ENCODE measurements at places on chromosomes 2 and 18.

GRCh38 chr18:76434452-76434851, 60.6 kb downstream of the ZNF516 start:
- no peak for DNase-seq

GRCh38 chr2:127428815-127429109, 10.5 kb downstream of the PROC start:
- no peak for DNase-seq

DNA sequence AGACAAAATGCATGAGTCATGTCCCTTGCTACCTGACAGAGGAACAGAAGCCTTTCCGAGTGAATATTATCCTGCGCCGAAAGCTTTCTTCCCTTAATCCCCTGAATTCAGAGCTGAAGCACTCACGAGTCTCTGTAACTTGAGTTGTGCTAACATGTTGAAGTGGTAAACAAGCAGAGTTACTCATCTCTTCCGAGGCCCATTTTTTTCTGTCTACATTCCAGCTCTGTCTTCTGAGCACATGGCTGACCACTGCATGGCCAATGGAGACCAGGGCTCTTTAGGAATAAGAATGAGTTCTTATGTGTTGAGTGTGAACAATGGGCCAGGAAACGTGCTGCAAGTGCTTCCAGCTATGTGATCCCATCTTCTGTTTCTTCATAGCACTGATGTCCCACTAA, 73.1 kb upstream of the PID1 start:
- no peak for DNase-seq

DNA sequence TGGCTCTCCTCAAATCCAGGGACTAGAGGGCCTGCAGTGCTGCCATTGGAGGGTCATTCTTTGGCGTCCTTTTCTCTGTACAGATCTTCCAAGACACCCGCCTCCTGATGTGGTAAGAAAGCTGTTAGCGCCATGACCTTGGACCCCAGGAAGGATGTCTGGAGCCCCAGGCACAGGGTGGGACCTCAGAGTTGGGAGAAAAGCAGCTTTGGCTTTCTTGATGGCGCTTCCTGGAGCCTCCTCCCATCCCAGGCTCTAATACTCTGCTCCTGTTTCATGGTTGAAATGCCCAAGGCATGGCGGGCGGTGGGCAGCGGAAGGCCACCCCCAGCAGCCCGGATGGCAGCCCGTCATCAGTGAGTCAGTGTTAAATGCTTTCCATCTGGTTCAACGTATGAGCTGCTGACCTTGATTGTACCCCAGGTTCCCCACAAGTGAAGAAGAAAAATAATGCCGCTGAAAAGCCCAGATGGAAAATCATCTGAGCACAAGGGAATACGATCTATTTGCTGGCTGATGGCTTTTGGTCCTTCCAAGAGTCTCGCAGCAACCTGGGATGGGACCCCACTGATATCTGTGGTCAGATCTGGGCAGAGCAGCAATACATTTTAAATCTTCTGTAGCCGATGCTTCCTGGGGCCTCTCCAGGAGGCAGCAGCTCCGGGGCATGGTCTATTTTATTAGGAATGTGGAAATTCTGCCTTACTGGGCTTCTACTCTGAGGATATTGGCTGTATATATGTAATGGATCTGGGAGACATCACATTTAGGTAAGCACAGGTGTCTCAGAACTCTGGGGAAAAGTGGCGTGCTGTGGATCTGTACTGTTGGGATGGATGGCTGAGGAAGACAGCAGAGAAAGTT, 15.1 kb downstream of the ACKR3 start:
- DNase-seq, result no peak

GRCh38 chr2:49080681-49081080, 73.6 kb downstream of the FSHR start:
- no peak for DNase-seq

DNA sequence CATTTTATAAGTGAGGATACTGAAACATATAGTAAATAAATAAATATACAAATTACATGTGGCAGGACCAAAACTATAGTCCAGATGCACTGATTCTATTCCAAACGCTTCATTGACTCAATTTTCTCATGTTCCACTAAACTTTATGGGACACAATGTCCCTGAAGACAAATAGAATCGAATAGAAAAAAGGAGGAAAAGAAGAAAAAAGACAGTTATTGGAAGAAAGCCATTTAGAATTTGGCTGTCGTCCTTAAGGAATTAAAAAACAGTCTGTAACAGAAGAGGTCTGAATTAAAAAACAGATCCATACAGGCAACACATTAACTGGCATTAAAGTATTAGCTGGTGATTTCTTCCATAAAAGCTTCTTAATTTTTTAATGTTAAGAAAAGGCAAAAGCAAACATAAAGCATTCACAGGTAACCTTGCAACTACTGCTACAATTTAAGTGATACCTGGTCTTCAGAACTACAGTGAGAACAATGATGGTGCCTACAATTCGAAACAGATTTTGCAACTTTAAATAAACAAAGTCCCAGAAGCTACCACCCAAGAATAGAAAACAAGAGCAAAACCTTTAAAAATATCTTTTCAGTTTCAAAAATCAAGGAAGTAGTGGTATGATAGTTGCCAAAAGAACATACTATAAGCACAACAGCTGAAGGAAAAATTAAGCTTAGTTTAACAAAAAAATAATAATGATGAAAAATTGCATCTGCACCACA, 17.4 kb upstream of the CHAC2 start:
- DNase-seq, result no peak

DNA sequence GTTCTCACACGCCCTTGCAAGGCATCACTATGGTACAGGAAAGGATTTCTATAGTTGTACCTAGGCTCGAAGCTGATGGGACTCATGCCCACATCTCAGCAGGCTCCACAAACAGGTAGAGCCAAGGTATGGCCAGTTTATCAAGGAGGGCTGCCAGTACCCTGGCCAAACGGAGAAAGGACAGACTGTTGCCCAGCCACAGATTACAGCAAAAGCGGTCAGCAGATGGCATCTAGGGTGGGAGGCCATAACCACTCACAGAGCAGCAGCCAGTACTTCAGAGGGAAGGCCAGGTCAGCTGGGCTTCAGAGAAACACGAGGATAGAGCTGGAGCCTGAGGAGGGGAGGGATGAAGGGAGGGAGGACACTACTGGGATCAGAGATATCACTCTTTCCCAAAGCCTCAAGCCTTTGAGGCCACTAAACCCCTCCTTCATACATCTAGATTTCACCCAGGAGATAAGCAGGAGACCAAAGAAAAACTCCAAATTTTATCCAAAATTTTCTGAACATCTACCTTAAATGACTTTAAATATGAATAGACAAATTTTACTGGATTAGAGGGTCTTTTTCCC, 904.2 kb upstream of the NXPH2 start:
- no peak for DNase-seq

- no peak for DNase-seq
These were observed 306.1 kb downstream of the ZEB2 start for GRCh38 chr2:144213797-144214196.

DNA sequence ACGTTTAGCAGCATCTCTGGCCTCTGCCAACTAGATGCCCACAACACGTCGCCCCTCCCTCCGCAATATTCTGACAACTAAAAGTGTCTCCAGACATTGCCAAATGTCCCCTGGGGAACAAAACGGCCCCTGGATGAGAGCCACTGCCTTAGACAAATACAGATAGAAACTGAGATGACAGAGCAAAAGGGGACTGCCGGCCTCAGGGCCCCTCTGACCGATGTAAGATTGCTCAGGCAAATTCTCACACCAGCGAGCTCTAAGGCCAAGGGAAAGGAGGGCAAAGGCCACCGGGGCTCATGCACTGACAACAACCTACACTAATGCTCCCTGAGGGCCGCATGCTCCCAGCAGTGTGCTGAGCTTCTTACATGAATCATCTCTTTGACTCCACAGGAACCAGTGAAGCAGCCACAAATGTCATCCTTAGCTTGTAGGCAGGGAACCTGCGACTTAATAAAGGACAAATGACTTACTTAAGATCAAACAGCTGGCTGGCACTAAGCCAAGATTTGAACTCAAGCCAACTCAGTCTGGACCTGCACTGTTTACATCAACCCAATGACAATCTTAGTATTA, 228.5 kb downstream of the TTC32 start:
- DNase-seq, result no peak

DNA sequence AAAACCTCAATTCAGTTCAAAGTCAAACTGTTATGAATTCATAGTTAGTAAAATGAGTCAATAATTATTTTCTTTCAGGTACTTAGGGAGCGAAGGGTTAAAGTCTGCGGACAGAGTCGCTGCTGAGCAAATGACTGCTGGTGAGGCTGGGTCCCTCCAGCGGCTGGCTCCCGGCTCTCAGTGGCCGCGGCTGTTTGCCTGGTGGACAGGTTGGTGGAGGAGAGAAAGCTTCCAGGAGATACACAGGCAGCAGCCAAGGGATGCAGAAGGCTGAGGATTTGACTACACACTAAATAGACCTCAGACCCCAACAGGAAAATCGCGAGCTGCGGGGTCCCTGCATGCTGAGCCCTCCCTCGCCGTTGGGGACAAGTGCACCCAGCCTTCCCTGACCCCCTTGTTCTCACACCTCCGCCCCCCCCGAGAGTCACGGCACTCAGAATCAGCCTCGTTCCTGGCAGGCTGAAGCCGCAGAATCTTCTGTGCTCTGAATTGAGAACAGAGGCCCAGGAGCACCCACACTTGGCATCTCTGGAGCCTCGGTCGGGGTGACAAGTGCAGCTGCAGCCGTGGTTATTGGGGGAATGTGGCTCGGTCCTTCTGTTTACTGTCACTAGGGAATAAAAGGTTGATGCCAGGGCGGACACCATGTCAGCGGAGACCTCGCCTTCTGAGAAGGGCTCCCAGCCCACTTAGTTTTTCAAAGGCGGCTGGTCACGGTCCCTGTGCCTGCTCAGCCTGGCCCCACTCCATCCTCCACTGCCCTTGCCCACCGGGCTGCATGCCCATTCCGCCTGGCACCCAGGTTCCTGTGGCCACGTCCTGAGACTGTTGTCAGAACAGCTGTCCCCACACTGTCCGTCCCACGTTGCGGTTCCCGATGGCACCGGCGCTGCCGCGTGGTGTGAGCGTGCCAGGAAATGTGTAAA, 74.0 kb downstream of the SLC66A2 start:
- no peak for DNase-seq

DNA sequence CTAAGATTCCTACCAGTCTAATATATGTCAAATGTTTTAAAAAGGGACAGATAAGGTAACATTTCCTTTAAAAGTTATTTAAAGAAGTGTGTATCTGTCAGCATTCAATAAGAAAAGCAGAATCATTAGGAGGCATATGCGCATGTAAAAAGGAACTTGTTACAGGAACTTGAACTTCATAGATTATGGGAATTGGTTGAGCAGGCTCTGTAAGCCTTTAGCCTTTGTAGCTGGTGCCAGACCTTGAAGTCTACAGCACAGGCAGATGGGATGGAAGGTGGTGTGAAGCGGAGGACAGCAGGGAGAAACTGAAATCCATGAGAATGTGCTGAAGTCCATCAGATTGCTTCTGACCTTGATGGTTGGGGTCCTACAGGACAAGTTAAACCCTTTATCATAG, 138.3 kb upstream of the ST6GAL2 start:
- DNase-seq, result no peak

- DNase-seq, result no peak
These were observed 220.9 kb downstream of the DYSF start for GRCh38 chr2:71674158-71674851.

Measured in T-cell (primary cell).